ENCODE measurements at places on chromosomes 6 and 20. TPM values are rescaled to one million over a fixed set of nuclear protein-coding genes. Genes with fewer than 3 reads are reported as not detected.

DNA sequence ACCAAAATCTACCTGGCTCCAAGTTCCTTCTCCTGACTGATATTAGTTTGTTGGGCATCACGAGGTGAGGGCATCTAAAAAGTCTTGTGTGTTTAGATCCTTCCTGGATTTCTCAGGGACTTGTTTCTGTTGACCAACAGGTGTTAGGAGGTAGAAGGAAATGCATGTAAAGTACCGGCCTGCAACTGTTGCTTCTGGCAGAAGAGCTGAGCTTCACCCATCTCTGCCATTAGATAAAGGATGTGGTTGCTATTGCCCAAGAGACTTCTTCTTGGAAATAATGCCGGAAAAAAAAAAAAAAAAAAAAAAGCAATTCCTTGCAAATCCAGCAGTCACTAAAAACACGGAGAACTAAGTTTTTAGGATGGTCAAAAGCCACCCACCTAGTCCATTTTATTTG is 303.1 kb downstream of the CDH26 start:
- DNase-seq, result no peak
- no peak overlapping the region for H3K4me3 ChIP-seq
- no peaks in the 10 kb centered on the region for H3K36me3 ChIP-seq
- H3K27me3 ChIP-seq, result no peaks in the 10 kb centered on the region

DNA sequence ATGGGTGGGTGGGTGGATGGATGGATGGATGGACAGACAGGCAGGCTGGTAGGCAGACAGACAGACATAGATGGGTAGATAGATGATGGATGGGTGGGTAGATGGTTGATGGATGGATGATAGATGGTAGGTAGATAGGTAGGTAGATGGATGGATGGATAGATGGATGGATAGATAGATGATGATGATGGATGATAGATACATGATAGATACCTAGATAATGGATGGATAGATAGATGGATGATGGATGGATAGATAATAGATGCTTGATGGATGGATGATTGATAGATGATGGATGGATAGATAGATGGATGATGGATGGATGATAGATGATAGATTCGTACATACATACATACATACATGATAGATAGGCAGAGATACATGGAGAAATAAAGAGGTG is 368.1 kb downstream of the CDH4 start:
- no peak overlapping the region for H3K27ac ChIP-seq
- DNase-seq, result no peak
- no peak overlapping the region for H3K4me3 ChIP-seq
- H3K4me1 ChIP-seq, result no peaks in the 10 kb centered on the region
- H3K27me3 ChIP-seq, result peaks cover 8% of the 10 kb centered on the region

GRCh38 chr6:8831366-8832152 is 396.2 kb upstream of the SLC35B3 start:
- H3K4me1 ChIP-seq, result no peaks in the 10 kb centered on the region
- no peak overlapping the region for H3K27ac ChIP-seq
- H3K4me3 ChIP-seq, result no peak overlapping the region
- no peaks in the 10 kb centered on the region for H3K27me3 ChIP-seq
- H3K36me3 ChIP-seq, result no peaks in the 10 kb centered on the region
- no peak for DNase-seq

Gene SERPINB1
- total RNA-seq, result 106 TPM

DNA sequence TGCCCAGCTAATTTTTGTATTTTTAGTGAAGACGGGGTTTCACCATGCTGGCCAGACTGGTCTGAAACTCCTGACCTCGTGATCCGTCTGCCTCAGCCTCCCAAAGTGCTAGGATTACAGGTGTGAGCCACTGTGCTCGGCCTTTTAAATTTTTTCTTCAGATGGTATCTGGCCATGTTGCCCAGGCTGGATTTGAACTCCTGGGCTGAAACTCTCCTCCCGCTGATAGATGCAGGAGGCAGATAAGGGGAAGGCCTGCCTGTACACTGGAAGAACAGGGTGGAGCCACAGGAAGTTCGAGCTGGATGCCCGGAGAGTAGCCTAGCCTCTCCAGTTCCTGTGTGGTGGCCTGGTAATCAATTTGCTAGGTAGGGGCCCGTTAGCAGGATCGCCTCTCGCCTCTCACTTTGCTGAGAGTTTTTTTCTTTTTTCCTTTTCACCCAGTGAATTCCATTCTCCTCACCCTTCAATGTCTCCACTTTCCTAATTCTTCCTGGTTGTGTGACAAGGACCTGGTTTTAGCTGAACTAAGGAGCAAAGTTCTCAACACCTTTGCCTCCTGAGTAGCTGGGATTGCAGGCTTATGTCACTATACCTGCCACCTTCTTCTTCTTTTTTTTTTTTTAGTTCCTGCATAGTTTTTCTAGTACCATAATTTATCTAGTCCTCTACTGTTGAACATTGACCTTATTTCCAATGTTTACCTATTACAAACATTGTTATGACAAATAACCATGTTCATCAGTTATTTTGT is 19.4 kb upstream of the ITCH start:
- H3K27me3 ChIP-seq, result no peaks in the 10 kb centered on the region
- H3K4me3 ChIP-seq, result no peak overlapping the region
- H3K27ac ChIP-seq, result no peak overlapping the region
- no peaks in the 10 kb centered on the region for H3K36me3 ChIP-seq

Gene ADGRF1
- 4.0 TPM for total RNA-seq

DNA sequence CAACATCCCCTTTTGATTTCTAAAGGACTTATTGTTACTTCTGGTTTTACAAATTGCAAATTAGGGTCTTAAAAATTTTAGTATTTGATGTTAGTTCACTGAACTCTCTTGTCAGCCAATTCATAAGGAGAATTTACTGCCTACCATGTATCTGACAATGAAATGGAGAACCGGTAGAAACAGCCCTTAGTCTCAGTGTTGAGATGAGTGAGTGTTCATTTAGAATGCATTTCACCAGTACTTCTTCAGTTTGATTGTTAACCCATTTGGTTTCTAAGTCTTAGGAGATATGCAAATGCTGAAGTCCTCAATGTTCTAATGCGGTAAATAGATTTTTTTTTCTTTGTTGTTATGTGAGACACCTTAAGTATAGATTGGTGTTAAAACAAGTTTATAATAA is 616.3 kb upstream of the FLRT3 start:
- H3K36me3 ChIP-seq, result no peaks in the 10 kb centered on the region
- H3K27ac ChIP-seq, result no peak overlapping the region
- H3K27me3 ChIP-seq, result no peaks in the 10 kb centered on the region
- H3K4me1 ChIP-seq, result no peaks in the 10 kb centered on the region

Gene LRRC73
- 4.8 TPM for total RNA-seq

GRCh38 chr20:19288061-19288460 is 75.6 kb downstream of the SLC24A3 start:
- DNase-seq, result no peak
- no peak overlapping the region for H3K4me3 ChIP-seq
- H3K27ac ChIP-seq, result no peak overlapping the region
- no peaks in the 10 kb centered on the region for H3K36me3 ChIP-seq
